ENCODE measurements at places on chromosomes 4 and X.

DNA sequence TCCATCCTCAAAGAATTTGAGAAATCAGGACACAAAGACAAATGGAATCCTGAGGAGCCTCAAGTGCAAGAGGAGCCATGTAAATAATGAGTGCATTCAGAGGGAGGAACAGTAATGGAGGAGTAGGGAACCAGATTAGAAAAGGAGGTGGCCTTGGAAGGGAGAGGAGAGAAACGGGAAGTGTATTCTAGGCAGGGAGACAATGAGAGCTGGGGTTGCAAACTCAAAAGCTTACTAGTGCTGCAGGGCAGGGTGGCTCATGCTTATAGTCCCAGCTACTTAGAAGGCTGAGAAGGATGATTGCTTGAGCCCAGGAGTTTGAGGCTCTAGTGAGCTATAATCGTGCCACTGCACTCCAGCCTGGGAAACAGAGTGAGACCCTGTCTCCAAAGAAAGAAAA lies 113.2 kb upstream of the LSM6 start:
- no peak for DNase-seq

- DNase-seq = no peak
Observed at GRCh38 chr4:17329046-17329445, 182.8 kb downstream of the QDPR start.

- DNase-seq = no peak
Observed at GRCh38 chrX:41192880-41193279, 107.6 kb downstream of the USP9X start.

DNA sequence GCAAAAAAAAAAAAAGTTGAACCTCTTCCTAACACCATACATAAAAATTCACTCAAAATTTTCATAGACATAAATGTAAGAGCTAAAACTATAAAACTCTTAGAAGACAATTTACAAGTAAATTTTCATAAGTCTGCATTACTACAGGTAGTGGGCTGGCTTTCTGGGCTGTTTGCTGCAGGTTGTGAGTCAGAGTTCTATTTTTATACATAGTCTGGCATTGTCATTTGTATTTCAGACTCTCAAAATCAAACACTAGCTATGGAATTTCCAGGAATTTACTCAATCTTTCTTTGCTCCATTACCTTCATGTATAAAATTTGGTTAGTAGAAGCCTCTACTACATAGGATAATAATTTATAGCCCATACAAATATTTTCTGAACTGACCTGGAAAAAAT lies 227.2 kb downstream of the COX18 start:
- no peak for DNase-seq

DNA sequence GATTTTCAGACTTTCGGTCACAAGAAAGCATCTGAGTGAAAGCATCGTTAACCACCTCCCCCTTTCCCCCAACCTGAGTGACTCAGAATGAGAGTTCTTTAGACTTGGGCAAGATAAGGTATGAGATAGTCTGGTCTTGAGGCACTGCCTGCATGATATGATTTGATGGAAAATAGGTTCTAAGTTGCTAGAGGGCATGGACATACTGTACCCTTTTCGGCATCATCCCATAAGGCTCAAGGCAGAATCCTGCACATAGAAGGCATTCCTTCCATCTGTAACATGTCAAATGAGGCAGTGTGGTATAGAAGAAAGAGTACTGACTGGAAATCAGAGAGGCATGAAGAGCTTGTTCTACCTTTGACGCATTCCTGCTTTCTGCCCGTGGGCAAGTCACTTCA lies 16.8 kb upstream of the AMOT start:
- DNase-seq = no peak

DNA sequence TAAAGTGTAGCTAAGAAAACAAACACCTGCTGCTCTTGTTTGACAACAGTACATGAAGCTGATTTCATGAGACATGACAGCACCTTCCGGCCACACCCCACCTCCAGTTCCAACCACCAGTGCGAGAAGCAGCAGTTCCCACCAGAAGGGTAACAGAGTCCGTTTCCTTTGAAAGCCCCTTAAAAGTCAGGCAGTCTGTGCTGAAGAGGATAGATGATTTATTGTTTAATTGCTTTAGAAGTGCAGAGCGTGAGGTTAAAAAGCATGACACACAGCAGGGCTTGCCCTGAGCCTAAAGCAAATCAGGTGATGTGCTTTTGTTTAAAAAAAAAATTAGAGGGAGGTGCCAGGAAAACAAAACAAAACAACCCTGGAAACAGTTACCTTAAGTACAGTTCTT lies 82.6 kb downstream of the HADH start:
- DNase-seq = peak; percentile 54

DNA sequence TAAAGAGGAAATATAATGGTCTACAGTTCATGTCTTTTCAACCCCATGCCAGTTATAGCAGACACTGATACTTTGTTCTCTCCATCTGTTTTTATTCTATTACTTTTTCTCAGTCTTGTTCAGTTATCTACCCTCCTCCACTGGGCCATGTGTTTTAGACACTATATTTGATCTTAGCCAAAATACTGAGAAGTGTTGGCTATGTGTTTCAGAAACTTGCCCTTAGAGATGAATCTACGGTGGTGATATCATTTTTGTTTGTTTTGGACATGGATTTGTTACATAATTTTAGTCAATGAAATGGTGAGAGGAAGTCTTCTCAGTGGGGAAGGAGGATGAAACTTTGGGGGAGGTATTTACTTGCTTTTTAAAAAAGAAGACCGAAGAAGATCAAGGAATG lies 211.5 kb upstream of the DDX53 start:
- DNase-seq = no peak

GRCh38 chrX:108299101-108299591 lies 139.1 kb downstream of the COL4A6 start:
- no peak for DNase-seq

DNA sequence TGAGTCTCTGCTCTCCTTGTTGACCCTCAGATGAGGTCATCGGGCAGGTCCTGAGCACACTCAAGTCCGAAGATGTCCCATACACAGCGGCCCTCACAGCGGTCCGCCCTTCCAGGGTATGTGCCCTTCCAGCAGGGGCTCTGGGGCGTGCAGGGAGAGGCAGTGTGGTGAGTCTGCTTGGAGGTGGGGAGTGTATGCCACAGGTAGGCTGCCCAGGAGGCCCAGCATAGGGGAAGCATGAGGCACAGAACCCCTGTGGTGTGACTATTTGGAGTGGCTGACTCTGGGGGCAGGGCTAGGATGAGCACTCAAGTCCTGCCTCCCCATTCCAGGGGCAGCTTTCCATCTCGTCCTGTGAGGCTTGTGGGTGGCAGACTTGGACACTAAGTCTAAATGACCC lies 3.3 kb upstream of the GDI1 start:
- DNase-seq = no peak

Data from stimulated activated CD8-positive, alpha-beta memory T cell treated with anti-CD3 and anti-CD28 coated beads, Interleukin-7, amount 100 ng/mL, for 4 hours (primary cell).